ENCODE measurements at places on chromosomes 7 and 10.
A peak's percentile ranks its signal among the peaks of the same experiment; 100 is the strongest.

DNA sequence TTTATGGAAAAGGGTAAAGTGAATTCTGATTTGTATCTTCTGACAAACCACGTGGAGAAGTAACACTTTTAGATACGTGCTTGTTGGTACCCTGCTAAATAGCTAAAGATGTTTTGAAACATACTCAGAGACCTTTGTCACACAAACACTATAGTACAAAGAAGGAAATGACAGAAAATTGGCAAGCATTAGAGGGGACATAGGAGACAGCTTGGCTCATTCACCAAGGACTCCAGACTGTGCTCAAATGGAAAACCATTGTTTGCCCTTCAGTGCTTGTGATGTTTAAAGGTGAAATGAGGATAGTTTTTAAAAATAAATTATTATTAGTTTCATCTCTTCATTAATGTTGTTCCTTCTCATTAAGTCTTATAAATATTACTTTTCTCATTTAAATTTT is 34.0 kb upstream of the CD36 start:
- no peak for DNase-seq

DNA sequence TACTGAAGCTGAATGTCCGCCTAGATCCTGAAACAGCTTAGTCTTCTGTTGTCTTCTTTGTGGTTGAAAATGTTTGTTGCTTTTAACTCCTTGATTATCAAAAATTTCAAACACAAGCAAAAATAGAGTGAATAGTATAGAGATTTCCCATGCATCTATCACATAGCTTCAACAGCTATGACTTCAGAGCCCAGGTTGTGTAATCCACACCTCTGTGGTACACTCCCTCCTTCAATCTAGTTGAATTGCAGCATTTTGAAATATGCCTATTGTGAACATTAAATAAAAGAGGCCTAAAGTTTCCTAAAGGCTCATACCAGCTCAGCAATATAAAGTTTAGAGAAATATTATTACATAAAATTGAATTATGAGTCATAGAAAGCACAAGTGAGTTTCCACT is 204.7 kb upstream of the HDAC9 start:
- no peak for DNase-seq

DNA sequence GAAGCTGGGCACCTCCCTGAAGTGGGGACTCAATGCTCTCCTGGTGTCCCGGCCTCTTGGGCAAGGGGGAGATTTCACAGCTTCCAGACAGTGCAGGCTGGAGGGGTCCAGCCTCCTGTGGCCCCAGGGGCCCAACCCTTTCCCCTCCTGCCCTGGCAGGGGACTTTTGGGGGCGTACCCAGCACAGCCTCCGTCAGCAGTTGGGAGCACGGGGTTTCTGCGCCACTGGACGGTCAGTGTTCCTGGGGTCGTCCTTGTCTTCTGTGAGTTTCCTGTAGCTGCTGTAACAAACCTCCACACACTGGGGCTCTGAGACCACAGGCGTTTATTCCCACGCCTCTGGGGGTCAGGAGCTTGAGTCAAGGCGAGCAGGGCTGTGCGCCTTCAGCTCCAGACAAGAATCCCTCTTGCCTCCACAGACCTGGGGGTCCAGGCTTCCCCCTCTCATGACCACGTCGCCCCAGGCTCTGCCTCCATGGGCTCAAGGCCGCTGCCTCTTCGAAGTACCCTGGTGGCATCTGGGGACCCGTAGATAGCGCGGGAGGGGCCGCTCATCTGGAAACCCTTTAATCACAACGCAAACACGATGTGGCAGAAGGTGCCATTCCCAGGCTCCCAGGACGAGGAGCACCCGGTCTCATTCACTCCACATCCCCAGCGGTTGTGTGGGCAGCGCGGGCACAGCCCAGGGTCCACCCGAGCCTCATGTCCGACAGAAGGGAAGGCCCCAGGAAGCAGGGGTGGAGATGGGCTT is 14.0 kb downstream of the PWWP2B start:
- no peak for DNase-seq

GRCh38 chr10:97500297-97500575 is 1.5 kb downstream of the UBTD1 start:
- no peak for DNase-seq

DNA sequence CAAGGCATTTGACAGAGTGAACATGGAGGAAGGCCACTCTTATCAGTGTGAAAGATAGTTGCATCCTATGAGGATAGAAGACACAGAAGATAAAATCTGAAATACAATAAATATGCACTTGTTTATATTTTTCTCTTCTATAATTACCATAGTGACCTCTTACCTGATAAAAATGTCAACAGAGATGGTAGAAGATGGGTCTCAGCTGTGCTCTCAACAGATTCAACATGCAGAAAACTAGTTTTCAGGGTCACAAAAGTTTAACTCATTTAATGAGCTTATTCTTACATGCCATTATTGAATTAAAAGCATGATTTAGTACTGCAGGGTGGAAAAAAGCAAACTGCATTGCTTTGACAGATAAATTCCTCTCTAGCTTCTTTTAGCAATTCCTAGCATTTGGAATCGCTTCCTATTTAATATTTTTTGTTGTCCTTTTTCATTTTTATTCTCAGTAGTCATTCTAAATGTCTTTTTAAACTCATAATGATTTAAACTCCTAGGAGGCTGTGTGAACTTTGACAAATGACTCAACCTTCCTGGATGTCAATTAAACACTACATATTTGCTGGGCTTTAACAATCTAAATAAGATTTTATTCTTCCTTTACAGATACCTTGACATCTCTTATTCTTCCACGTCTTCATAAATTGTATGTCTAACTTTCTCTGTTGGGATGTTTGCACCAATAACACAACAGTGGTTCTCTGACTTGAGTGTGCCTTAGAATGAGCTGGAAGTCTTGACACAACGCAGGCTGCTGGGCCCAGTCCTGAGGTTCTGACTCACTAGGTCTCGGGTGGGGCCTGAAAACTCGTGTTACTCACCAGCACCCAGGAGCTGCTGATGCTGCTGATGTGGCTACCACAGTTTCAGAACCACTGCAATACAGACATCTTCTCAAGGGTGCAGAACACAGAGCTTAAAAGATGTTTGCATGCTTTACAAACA is 565.5 kb upstream of the IGFBP3 start:
- DNase-seq: no peak

DNA sequence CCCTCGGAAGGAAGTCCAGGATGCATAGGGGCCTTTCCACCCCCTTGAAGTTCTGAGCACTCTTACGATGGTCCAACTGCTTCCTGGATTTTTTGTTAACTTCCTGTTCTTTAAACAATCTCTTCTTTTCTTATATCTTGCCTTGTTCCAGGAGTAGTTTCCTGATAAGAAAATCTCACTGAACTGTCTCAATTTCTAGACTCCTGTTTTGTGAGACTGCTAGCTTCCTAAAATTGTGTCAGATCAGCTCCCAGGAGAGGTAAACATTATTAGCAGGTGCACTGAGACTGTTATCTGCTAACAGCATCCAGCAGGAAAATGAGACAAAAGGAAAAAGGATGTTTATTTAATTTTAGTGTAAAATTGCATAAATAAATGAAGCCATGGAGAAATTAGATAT is 106.2 kb upstream of the PITRM1 start:
- no peak for DNase-seq

DNA sequence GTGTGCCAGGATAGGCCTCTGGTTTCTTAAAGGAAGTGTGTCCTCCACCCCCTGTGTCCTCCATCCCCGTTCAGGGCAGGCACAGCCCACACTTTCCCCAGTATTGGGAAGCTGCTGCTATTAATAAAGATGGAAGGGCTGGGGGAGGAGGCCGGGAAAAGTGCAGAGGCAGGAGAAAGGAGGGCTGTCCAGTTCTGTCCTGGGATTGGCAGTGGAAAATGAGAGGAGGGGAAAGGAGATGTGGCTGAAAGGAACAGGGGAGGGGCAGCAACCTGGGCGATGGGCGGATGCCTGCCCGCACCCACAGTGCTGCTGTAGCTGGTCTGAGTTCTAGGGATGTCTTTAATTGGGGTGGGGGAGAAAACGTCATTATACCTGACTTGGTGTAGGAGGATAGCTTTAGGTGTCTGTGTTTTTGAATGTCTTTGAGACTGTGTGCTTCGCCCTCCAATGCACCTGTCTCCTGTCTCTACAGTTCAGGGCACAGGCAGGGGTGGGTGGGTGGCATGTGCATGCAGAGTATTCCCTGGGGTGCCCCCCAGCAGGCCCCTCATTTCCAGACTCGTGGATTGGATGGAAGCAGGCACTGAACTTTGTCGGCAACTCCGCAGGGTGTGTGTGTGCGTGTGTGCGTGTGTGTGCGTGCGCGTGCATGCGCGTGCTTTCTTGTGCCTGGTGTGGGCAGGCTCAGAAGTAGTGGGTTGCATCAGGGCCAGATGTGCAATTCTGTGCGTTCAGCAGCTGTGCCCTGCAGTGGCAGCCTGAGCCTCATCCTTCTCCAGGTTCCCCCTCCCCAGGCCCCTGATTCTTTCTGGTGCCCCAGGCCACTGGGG is 2.5 kb downstream of the TRIM8 start:
- peak; percentile 21 for DNase-seq

- no peak for DNase-seq
Measured at GRCh38 chr7:28774261-28774988, 183.7 kb downstream of the TRIL start.

- no peak for DNase-seq
Measured at GRCh38 chr10:23457632-23458417, 18.9 kb downstream of the OTUD1 start.

DNA sequence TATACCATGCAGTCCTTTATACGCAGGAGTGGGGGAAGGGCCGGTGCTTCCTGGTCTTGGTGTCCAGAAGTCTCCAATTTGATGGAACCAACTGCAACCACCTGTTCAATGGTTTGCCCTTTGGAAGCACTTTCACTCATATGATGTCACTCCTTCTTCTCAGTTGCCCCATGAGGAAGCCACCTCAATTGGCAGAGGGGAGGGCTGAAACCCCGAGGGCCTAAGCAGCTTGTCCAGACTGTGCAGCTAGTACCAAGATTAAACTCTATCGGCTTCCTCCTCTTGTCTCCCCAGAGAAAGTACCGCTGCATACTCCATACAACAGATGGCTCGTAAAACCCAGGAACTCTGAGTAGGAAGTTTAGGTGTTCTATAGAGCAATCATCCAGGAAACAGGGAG is 789.4 kb downstream of the TYW1 start:
- DNase-seq: no peak

DNA sequence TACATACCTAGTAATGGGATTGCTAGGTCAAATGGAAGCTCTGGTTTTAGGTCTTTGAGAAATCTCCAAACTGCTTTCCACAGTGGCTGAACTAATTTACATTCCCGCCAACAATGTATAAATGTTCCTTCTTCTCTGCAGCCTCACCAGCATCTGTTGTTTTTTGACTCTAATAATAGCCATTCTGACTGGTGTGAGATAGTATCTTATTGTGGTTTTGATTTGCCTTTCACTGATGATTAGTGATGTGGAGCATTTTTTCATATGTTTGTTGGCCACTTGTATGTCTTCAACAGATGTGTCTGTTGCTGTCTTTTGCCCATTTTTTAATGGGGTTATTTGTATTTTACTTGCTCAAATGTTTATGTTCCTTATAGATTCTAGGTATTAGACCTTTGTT is 675.5 kb downstream of the SUGCT start:
- DNase-seq: no peak

DNA sequence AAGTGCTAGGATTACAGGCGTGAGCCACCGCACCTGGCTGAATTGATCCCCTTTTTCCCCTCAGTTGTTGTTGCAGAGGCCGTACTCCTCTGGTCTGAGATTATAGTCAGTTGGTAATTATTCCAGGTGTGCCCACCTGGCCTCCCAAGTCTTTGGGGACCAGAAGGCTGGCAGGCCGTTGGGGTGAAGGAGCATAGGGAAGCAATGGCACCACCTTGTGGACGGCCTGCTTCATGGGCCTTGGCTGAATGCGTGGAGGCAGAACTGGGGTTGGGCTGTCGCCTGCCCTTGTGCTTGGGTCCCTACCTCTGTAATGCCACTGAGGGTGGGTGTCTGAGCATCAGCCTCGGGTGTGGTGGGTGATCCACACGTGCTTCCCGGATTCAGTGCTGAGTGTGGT is 125.7 kb downstream of the RGS10 start:
- DNase-seq: peak; percentile 53

GRCh38 chr10:44382131-44382858 is 2.6 kb downstream of the CXCL12 start:
- DNase-seq: no peak

DNA sequence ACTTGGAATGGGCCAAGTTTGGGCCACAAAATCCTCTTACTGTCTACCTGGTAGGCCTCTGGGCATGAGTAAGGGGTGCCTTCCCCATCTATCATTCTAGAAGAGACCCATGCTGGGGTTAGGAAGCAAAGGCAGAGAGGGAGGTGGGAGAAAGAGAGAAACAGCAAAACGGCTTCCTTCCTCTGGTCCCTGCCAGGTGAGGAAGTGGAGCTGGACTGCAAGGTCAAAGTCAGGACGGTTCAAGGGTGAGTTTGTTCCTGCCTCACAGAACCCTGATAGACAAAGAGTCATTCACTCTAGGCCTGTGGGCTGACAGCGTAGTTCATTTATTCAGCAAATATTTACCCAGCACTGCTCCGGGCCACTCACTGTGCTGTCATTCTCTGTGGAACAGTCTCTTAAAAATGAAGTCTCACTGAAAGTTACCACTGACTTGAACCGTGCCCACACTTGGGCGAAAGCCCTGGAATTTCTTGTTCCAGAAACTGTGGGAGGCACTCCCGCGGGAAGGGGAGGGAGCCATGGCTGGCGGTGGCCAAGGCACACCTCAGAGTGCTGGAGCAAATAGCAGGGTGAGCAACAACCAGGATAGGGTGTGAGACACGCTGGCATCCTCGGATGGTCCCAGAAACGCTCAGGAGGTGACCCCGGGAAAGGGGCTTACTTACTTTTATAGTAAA is 26.2 kb upstream of the ECHDC3 start:
- no peak for DNase-seq

DNA sequence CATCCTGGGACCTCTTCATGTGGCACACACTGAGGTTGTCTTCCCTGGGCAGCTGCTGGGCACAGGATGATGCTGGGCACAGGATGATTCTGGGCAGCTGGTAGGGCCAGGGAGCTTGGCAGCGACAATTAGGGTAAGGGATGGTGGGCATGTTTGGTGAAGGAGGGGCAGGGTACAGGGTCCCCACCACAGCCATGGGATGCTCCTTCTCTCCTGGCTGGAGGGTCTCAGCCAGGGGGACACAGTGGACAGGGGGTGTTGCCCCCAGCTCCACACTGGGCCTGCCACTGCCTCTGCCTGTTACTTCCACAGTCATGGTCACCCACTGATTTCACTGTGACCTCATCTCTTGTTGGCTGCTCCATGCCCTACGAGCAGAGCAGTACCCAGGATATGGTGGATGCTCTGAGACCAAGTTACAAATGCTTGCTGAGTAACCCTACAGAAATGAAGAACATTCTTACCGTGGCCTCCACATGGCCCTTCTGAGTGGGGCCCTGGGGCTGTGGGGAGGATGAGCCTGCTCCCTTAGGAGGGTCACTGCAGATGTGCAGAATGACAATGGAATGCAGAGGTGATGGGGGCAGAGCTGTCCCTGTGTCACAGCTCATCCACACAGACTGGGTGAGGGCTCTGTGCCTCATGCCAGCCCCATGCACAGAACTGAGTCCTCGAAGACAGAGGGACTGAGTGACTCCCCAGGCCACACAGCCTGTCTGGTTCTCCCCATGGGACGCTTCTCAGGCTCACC is 28.4 kb upstream of the RET start:
- DNase-seq: no peak

All from stimulated activated CD4-positive, alpha-beta T cell treated with anti-CD3 and anti-CD28 coated beads, Interleukin-1b, Interleukin-23, amount 100 ng/mL, for 4 hours (primary cell).